ENCODE measurements at places on chromosomes 13 and 19. TPM values are rescaled to one million over a fixed set of nuclear protein-coding genes. Genes with fewer than 3 reads are reported as not detected.

DNA sequence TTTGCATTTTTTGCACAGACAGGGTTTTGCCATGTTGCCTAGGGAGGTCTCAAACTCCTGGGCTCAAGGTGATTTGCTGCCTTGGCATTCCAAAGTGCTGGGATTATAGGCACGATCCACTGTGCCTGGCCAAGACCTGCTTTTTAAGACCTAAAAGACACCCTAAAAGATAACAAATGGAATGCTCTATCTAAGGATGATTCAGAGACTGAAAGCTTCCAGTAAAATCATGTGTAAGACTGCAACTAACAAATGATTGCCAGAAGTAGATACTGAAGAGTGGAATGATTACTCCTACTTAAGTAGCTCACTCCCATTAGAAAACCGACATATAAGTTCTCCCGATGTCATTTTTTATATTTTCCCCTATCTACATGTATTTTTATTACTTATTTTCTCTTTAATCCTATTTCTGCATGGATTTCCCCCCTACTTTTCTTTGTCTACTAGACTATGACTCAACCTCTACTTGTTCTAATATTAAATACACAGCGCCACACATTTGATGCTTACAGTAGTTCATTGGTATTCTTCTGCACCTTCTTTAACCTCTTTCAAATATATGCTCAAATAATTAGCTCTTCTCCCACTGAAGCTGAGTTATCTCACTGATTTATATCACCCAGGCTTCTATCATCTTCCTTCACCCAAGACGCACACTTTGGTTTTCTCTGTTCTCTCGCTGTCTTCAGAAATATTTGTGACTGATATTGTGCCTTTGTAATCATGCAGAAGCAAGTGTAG, 32.2 kb upstream of the KLF12 start:
- no peak for DNase-seq

DNA sequence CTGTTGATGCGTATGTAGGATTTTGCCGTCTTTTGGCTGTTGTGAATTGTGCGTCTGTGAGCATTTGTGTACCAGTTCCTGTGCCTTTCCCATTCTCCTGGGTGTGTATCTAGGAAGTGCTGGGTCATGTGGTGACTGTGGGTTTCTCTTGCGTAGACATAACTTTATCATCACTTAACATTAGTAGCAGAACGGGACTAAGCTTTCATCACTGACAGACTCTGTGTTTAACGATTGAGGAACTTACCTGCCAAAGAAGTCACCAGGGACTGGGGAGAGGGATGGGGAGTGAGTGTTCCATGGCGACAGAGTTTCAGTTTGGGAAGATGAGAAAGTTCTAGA, 15.0 kb downstream of the FZR1 start:
- no peak for DNase-seq

DNA sequence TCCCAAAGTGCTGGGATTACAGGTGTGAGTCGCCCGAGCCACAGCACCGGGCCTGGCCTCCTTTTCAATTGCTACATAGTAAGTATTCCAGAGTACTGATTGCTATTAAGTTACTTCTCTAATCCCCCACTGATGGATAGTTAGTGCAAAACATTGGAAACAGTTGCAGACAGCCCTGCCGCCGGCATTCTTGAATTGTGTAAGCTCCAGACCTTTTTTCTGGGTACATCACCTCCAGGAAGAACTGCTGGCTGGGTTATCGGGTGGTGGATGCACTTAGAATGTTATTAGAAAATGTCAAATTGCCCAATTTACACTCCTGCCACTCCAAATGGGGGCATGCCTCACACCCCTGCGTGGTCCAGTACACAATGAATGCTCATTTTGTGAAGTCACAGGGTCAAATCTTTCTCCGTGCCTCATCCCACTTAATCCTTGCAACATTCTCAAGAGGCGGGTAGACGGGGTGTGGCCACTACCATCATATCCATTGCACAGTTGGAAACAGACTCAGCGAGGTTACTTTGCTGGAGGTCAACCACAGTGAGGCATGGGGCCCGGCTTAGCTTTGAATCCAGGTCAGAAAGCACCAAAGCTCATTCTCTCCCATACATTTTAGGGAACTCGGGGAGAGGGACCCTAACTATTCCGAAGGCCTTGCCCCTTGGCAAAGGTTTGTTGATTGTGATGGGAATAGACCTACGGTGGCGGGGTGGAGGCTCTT, 1.0 kb upstream of the KDM4B start:
- DNase-seq = no peak

GRCh38 chr19:48760504-48761205, 5.3 kb downstream of the FGF21 start:
- no peak for DNase-seq

DNA sequence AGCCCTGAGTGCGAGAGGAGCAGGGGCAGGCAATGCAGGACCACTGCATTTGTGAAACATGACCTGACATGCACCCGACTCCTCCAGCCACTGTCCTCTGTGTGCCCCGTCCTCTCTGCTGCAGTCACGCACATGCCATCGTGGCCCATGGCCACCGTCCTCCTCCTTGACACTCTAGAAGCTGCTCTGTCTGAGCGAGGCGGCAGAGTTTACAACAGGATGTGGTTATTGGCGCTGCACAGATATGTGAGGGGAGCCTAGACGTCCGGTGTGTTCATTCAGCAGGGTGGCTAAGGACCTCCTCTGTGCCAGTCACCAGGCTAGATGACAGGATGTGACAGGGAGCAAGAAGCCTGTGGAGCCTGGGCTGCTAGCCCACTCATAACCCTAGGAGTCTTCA, 277.8 kb downstream of the FOXO1 start:
- DNase-seq = no peak

GRCh38 chr19:38891771-38892170, 7.6 kb downstream of the SIRT2 start:
- DNase-seq = no peak

DNA sequence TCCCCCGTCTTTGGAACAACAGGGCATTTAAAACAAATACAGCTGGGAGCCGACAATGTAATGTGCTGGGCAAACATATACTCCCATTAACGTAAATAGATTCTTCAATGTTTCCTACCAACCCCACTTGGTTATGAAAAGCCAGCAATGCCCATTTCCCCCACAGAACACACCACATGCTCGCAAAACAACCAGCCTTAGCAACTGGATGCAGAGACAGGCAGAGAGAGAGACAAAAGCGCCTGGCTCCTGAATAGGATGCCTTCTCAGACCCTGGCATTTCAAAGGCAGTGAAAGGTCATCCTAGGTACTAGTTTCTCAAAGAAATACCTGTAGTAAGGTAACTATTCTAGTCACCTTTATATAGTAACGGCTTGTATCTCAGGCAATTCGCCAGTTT, 462.9 kb downstream of the ITGBL1 start:
- DNase-seq = no peak

DNA sequence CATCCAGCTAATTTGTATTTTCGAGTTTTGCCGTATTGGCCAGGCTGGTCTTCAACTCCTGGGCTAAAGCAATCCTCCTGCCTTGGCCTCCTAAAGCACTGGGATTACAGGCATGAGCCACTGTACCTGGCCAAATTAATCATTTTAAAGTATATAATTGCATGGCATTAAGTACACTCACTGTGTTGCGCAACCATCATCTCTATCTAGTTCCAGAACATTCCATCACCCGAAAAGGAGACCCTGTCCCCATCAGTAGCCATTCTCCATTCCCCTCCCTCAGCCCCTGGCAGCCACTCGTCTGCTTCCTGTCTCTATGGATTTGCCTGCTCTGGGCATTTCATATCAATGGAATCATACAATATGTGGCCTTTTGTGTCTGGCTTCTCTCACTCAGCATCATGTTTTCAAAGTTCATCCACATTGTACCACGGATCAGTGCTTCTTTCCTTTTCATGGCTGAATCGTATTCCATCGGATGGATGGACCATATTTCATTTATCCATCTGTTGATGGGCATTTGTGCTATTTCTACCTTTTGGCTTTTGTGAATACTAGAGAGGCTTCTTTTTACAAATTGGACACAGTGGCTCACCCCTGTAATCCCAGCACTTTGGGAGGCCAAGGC, 13.1 kb downstream of the PGPEP1 start:
- DNase-seq = no peak

GRCh38 chr13:111460548-111461444, 140.4 kb downstream of the TEX29 start:
- DNase-seq = peak; percentile 68

DNA sequence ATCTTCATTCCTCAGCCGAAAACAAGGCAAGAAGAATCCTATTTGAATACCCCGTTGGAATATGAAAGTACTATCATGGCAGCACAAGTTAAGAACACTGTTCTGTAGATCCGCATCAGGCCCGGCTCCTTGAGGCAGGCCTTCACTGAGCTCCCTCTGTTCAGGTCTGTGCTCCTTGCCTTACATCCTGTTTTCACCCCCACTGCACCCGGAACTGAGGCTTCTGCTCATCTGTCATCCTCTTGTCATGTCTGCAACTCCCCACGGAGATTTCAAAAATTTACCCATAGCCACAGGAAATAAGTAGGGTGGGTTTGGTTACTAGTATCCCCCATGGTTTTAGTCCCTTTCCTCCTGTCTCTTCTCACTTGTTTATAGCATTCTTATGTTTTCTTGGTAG, 861.9 kb downstream of the GPC5 start:
- no peak for DNase-seq

- DNase-seq = no peak
Measured at GRCh38 chr13:113046883-113047244, 58.7 kb upstream of the F7 start.

- no peak for DNase-seq
Measured at GRCh38 chr13:33381906-33382305, 96.4 kb upstream of the STARD13 start.

DNA sequence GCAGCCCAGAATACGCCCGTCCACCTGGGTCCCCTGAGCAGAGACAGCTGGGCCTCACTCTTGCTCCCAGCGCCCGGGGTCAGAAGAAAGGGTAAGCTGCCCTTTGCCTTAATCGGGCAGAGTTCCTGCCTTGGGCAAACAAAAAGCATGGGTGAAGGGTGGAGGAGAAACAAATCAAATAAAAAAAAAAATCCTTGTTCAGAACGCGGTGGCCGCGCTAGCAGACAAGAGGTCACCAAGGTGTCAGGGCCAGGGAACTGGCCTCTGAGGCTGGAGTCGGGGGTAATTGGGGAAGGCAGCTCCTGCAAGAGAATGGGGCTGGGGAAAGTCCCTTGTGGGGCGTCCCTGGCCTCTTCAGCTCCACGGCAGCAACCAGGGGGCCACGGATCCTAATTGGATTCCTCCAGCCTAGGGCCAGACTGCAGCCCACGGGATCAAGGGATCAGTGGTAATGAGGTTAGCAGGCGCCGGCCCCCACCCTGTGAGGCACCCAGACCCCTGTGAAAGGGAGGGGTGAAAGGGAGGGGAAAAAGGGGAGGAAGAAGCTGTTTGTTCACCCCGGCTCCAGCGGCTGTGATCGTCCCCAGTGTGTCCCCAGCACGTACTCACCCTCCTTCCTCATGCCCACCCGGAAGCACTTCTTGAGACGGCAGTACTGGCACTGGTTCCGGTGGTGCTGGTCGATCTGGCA, 5.5 kb downstream of the NR2F6 start:
- no peak for DNase-seq

C2CD4C gene
- 1.9 TPM for total RNA-seq

SYNE4 gene
- total RNA-seq = 8.9 TPM

B3GNT3 gene
- total RNA-seq = 19.1 TPM

CGB1 gene
- not detected for total RNA-seq

TSPAN16 gene
- total RNA-seq = not detected

MEX3D gene
- 45.6 TPM for total RNA-seq

RNF113B gene
- total RNA-seq = not detected

KCTD4 gene
- total RNA-seq = 0.23 TPM

All from hepatocyte (in vitro differentiated cells).